ENCODE measurements at places on chromosomes 7 and 10.

DNA sequence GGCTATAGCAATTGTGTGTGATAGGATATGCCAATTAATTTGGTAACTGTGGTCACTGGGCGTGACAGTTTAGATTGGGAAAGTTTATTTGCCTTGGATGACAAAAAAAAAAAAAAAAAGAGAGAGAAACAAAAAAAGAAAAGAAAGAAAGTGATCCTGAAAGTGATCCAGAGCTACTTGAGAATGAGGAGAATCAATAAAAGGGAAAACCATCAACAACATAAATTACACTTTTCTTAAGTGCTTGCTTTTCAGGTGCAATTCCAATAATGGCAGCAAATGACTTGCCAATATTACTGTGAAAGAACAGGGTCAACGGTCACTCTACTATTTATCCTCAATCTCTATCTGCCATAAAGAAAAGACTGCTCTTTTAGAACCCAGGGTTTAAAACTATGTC, 191.8 kb upstream of the SEMA3C start:
- DNase-seq, result no peak

DNA sequence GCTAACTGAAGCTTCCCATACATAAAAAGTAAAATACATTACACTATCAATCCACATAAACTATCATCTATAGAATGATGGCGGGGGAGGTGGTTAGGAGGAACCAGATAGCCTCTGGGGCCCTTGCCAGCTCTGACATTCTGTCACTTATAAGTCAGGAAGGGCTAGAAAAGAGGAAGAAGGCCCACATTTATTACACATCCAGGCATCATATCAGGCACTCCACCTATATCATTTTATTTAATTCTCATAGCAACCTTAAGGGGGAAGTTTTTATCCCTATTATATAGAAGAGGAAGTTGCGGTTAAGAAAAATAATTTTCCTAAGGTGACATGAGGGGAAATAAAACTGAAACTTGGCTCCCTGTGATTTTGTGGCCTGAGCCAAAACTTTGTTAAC, 29.9 kb downstream of the HEPACAM2 start:
- DNase-seq, result no peak

DNA sequence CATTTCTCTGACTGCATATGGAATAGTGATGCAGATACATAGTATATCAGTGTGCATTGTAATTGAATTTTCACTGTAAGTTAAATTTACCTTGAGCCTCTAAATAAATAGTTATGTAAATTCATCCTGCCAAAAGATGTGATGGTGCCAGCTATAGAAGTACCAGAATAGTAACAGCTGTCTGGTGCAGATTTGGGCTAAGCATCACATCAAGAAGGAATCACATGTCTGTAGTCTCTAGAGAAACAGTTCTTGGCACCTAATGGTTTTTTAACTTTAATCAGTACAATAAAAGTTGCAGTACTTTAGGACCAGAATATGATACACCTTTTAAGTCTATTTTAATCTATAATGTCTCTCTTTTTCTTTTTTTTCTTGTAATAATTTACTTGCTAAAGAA, 17.4 kb downstream of the PLEKHA1 start:
- no peak for DNase-seq

DNA sequence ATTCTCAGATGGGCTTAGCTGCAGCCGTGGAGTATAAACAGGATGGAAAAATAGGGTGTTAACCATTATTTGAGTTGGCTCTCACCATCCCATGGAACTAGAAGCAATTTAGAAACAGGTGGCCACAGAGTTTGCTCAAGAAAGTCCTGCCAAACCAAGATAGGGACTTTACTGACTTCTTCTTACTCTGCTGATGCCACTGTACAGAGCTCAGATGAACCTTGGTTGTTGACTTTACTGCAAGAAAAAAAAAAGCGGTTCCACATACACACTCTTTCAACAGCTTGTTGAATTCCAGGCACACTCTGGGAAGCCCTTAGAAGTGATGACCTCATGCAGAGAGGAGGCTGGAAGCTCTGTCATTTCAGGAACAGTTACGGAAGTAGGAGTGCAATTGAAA, 753.4 kb downstream of the NRG3 start:
- DNase-seq, result no peak

DNA sequence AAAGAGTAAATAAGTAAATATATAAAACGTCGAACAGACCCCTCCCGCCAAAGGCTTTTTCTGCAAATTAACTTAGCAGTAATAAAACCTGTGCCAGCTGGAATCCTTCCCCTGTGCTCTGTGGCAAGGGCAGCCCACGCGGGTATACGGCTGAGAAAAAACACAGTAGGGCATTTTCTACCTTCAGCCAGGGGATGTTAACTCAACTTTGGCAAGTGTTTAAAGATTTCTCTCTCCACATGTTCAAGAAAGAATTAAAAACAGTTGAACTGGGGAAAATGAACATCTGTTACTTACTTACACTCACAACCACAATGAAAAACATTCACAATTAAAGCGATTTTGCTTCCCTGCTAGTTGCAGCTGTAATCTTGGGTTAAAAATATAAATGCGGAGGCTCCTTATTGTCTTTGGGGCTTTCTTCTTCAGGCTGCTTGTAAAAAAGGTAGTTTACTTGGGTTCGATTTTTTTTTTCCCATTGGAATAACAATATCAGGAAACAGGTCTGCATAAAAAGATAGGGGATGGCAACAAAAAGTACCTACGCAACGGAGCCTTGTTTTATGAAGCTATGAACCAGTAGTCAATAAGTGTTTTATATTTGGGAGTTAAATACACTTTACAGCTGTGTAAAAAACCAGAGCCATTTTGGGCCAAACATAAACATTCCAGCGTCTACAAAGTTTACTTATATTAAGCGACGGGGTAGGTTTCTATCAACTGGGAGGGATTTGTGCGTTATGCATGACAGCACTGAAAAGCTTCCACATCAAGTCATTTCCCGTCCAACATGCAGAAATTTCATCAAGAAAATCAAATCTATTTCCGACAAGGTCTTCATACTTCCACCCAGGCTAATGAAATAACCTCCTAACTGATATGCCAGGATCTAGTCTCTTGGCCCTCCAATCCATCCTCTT, 132.7 kb downstream of the TAX1BP1 start:
- DNase-seq, result no peak

DNA sequence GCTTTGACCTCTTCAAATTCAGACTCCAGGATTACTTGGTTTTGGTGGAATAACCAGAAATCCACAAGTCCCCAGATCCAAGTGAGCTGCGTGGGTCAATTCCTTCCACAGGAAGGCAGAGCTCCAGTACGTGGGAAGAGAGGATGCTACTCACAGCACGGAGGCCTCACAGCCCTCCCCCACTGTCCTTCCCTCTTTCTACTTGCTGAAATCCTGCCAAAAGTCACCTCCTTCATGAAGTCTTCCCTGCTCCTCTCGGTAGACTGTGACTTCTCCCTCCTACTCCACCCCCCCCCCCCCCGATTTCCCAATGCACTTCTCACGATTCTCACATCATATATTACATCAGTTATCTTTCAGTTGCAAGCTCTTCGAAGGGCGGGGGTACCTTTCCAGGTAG, 12.3 kb downstream of the CAMK2G start:
- DNase-seq, result no peak

GRCh38 chr10:119406601-119407253, 135.8 kb downstream of the RGS10 start:
- DNase-seq, result no peak
